ENCODE measurements at places on chromosomes 13 and 19.

DNA sequence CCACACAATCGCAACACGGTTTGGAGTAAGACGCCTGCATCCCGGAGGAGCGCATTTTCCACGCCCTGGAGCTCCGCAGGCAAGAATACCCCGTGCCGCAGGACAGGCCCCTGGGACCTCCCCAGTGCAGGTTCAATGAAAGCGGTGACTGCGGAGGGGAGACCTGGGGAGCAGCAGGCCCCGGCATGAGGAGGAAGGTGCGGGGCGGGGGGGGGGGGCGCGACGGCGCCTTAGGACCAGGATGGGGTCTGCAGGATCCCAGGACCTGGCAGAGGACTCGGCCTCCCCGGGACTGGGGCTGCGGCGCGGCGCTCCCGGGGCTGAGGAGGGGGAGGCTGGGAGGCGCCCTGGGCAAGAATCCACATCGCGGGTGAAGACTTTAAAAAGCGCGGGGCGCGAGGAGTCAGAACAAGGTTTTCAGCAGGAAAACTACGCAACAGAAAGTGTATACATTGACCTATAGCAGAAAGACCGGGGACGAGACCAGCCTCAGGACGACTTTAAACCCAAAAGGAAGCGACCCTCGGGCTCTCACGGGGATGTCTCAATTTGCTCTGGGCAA, 432 bp downstream of the ZNF611 start:
- DNase-seq: no peak

DNA sequence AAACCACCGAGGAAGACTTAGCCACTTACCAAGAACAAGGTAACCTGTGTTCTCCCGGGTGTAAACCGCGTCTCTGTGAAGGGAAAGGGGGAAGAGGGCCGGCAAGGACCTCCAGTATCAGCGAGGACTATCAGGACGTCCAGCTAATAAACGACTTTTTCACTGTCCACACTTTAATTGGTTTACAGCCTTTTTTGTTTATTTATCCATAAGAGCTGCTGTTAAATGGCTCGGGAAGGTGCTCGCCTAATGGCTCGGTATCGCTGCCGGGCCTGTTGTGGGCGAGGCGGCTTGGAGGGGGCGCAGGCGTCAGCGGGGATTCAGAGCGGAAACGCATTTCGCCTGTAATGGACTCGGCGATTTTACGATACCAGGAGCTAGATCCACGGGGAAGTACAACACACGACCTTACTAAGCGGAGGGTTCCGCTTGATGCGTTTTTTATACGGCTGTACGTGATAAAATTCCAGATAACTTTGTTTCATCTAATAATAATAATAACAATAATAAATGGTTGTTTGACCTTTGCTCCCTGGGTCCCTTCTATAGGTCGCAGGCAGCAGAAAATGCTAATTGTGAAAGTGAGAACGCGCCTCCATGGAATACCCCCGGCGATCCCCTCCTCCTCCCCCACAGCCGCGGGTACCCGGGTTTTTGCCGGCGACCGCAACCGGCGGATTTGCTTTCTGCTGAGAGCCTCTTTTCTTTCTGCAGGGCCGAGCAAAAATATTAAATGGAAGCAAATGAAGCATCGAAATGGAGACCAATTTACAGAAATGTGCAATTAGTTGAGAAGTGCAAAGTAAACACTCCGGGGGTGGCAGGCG, 2.5 kb upstream of the PDX1 start:
- no peak for DNase-seq

DNA sequence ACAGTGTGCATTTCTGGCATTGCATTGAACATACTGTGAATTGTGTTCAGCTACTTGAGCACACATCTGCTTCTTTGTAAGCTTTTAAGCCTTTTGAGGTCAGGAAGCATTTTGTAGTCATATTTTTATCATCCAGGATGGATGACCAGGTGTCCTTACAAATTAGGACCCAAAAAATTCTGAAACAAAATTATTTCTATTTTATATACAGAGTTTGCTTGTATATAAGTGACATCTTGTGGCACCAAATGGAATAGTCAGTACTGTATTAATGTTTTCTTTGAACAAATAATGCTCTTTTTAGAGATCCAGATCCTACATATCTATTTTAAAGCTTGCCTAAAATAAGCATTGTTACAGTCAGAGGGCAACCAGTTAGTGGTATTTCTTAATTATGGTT, 9.5 kb upstream of the SUPT20H start:
- no peak for DNase-seq

DNA sequence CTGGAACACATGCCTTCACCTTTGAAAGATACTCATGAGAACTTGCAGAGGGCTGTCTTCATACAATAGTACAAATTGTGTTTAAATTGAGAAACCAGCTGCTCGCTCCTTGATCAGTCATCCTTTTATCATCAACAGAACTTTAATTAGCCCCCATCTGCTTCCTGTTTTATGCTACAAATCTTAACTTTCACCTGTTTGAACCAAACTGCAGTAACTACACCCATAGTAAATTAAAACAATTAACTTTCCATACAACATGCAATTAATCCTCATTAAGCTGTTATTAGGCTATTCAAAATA, 85.2 kb downstream of the FOXO1 start:
- no peak for DNase-seq

DNA sequence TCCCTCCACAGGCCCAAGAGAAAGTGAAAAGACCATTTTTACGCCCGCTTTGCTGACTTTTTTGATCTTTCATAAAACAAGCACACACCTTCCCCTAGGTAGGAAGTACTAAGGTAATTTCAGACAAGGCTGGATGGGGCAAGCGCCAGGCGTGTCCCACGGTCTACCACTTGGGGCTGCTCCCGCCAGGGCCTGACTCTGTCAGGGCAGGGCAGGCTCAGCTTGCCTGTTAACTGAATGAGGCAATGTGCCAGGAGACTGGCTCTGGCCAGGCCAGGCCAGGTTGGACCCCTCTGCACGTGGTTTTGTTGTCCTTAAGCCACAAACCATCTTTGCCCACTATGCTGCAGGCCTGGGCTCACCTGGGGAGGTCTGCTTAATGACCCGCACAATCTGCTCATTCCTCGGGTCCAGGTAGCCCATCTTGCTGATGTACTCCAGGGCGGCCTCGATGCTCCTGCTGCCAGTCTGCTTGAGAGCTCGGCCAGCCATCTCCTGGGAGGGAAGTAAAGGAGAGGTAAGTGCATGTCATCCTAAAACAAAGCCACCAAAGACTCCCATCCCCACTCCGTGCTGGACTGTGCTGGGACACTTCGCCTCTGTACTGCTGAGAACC, 70.4 kb downstream of the LATS2 start:
- no peak for DNase-seq

DNA sequence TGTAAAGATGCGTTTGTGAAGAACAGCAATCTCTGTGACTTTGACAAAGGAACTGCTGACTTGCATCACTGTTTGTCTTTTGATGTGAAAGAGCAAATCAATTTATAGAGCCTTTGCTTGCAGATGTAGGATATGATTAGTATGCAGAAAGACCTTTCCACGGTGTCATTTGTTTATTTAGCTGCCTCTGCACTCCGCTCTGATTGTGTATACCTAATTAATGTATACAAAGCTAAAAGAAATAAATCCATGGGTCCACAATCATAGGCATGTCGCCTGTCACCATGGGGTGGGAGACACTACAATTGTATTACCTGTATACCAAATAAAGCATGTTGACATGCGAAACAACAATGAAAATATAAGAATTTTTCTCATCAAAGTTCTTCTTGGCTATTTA, 410.7 kb downstream of the MZT1 start:
- DNase-seq: no peak

GRCh38 chr13:79908381-79908780, 427.4 kb downstream of the NDFIP2 start:
- no peak for DNase-seq

DNA sequence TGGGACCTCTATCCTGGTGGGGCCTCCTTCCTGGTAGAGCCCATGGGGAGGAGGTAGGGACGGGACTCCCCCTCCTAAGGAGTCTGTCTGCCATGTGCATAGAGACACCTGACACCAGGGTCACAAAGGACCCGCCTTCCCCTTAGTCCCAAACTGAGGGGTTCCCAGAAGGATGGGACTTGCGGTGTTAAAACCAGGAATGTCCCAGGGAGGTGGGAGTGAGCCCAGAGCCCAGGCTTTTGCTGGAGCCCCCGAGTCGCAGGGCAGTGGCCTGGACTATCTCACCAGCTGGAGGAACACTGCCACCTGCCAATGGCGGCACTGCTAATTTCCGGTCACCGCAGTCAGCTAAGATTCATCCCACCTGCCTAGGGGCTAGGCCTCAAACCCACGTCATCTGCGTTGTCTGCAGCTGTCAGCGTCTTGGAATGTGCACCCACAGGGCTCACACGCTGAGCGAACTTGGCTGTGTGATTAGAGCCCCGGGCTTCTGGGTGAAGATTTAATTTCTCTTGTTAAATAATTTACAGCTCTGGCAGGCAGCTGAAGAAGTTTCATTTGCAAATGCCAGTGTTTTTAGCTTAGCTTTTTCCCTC, 31.9 kb upstream of the ATP11A start:
- no peak for DNase-seq

- DNase-seq: peak; percentile 83
These were observed 43.9 kb downstream of the CERS4 start for GRCh38 chr19:8252922-8253589.

DNA sequence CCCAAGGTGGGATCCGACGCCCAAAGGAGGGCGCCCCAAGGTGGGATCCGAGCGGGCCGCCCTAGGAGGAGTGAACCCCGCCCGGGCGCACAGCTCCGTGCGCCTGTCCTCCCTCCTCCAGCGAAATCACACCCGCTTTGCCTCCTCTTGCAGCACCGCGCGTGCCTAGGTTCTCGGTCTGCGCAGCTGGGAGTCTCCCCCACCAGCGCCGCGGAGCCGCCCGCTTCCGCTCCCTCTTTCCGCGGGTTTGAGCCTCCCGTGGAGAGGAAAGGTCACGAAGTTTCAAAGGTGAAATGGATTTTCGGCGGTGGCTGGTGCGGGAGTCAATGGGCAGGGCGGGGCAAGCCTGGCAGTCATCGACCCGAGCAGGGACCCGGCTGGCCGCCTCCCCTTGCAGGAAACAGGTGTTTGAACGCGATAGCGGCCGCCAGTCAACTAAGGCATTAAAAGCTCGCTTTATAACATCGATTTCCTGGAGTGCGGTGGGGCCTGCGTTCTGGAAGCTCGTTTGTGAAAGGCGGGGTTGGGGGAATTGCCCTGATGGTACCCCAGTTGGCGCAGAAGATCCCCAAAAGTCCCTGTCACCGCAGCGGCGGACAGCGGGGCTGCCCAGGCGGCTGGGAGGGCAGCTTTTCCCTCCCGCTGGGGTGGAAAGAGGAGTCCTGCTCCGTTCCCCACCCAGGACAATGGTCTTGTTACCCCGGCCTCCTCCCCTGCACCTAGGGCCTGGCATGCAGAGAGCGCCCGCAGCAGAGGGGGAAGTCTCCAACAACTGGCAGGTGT, 9.0 kb upstream of the SOX1 start:
- DNase-seq: no peak

DNA sequence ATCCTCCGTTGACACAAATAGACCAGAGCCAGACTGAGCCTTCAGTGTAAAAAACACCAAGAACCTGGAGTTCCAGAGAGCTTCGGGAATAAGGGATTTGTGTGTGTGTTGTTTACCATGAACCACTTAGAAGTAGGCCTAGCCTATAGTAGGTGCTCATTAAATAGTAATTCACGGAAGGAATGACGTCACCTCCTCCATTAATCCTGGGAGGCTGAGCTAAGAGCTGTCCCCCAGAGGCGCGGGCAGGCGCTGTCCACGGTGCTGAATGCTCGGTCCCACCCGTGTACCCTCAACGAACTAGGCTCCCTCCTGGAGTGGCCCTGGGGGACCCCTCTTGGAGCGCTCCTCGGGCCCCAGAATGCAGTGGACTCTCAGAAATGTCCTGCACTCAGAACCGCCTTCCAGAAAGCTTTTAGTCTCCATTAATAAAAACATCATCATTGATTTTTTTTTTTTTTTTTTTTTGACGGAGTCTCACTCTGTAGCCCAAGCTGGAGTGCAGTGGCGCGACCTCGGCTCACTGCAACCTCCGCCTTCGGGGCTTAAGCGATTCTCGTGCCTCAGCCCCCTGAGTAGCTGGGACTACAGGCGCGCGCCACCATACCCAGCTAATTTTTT, 6.5 kb downstream of the UNC13A start:
- peak; percentile 26 for DNase-seq

- DNase-seq: no peak
These were observed 2.6 kb upstream of the SLC5A5 start for GRCh38 chr19:17869114-17869608.

GRCh38 chr19:31418055-31418454, 68.8 kb upstream of the TSHZ3 start:
- no peak for DNase-seq

GRCh38 chr19:54684527-54684926, 21.7 kb downstream of the LILRB4 start:
- DNase-seq: no peak

- peak; percentile 22 for DNase-seq
These were observed 117.0 kb downstream of the KCNRG start for GRCh38 chr13:50131920-50132903.

- no peak for DNase-seq
These were observed 14.5 kb upstream of the SPC24 start for GRCh38 chr19:11169896-11170678.

DNA sequence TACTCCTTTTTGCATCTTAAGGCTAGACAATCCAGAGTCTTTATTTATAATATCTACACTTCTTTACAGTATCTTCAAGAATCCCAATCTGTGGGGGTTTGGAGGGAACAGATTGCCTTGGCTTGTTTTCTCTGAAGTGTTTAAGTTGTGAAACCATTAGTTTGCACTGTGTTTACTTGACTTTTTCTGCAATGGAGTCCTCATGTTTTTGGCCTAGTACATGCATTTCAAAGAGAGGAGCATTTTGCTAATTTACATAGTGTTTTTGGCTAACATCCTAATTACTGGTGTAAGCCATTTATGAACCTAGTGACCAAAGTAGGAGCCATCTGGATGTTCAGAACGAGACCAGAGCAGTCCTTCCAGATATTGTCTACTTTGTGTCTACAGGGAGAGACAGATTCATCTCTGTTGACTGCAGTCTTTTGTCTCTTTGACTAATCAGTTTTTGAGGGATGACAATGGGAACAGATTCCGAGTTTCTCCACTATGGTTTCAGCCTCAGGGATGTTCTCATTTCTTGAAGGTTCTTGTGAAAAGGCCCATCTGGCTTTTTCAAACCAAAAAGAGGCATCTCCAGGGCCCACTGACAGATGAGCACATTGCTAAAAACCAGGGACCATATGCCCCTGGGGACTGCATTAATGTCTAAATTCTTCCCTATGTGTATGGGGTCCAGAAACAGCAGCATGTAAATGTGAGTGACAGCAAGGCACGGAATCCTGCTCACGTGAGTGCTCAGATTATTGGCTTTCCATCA, 53.4 kb downstream of the ING1 start:
- DNase-seq: no peak

DNA sequence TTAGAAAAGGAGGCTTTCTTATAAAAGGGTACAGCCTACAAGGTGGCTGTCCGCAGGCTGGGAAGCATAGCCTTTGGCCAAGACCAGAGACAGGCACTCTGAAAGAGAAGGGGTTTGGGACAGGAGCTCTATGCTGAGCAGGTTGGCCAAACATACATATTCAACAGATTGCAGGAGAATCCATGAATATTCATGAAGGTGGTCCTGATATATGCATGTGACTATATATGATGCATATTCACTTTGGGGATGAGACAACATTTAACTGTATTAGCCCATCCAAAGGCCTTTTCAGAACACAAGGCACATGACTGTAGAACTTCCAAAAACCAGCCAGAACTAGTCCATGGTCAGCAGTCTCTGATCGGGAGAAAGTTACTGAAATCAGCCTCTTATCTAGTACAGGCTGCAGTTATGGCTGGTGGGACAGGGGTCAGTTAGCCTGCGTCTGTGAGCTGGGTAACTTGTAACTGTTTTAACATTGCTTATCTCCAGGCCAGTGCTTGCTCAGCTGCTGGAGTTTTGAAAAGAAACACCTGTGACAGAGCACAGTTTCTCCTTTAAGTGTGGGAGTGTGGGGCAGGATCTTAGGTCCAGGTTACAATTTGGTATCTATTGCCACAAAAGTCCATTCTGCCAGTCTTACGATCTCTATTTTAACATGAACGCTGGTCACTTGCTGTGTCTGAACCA, 924.2 kb downstream of the UQCRFS1 start:
- no peak for DNase-seq

All from CD4-positive, alpha-beta T cell treated with Interleukin-12 subunit alpha and Interleukin-12 subunit beta, for 1 hour (primary cell).